Activated naive CD8-positive, alpha-beta T cell treated with anti-CD3 and anti-CD28 coated beads for 36 hours (primary cell): ENCODE measurements at places on chromosomes 2 and 18. TPM values are rescaled to one million over a fixed set of nuclear protein-coding genes. Genes with fewer than 3 reads are reported as not detected.

DNA sequence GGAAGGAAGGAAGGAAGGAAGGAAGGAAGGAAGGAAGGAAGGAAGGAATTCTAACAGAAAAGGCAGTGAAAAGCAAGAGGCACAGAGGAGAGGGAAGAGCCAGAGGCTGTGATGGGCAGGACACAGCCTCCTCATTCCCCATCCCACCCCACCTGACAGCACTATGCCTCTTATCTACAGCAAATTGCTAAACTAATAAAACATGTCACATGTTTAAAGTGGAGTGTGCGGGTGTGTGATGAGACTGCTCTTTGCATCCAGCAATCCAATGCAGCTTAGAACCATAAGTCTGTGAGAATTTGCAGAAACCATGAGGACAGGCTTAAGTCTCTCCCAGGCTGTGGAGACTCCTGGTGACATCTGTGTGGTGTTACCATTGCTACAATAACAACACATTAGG, 108.4 kb upstream of the ALK start:
- no peaks in the 10 kb centered on the region for H3K4me1 ChIP-seq
- H3K27me3 ChIP-seq: peaks cover 16% of the 10 kb centered on the region
- no peak overlapping the region for H3K27ac ChIP-seq
- no peak overlapping the region for H3K4me3 ChIP-seq
- DNase-seq: no peak
- no peaks in the 10 kb centered on the region for H3K36me3 ChIP-seq

- H3K4me3 ChIP-seq: no peak overlapping the region
- H3K4me1 ChIP-seq: peaks cover 82% of the 10 kb centered on the region
- no peaks in the 10 kb centered on the region for H3K27me3 ChIP-seq
- DNase-seq: no peak
- peaks cover 72% of the 10 kb centered on the region for H3K36me3 ChIP-seq
- peak overlapping the region; percentile 64 for H3K27ac ChIP-seq
Measured at GRCh38 chr2:25306777-25307368, 34.9 kb downstream of the DNMT3A start.

GRCh38 chr18:62285281-62285680, 39.8 kb upstream of the TNFRSF11A start:
- H3K4me3 ChIP-seq: no peak overlapping the region
- H3K4me1 ChIP-seq: peaks cover 41% of the 10 kb centered on the region
- peak overlapping the region; percentile 1 for H3K27ac ChIP-seq
- H3K36me3 ChIP-seq: peaks cover 38% of the 10 kb centered on the region

DNA sequence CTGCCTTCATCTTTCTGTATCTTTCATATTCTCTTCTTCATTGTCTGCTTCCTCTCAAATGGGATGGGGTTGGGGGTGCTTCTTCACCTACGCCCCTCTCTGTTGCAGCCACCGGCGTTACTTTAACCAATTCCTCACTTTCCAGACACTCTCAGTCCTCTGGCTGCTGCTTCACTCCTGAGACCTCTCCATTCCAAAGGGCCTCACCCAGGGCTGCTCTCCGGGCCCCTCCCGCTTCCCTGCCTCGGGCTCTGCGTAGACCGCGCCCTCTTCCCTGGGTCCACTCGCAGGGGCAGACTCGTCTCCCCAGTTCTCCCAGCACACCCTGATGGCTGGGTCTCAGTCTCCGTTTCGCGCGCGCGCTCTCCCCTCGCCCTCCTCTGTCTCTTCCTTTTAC, 926 bp downstream of the SERPINB8 start:
- peaks cover 36% of the 10 kb centered on the region for H3K4me1 ChIP-seq
- H3K36me3 ChIP-seq: peaks cover 9% of the 10 kb centered on the region
- peak overlapping the region; percentile 95 for H3K27ac ChIP-seq
- peak overlapping the region; percentile 88 for H3K4me3 ChIP-seq
- H3K27me3 ChIP-seq: no peaks in the 10 kb centered on the region
- no peak for DNase-seq

The CCDC74B gene
- 0.72 TPM for total RNA-seq

The UGT1A7 gene
- not detected for total RNA-seq

GRCh38 chr2:240571314-240571973, 3.2 kb downstream of the RNPEPL1 start:
- H3K36me3 ChIP-seq: no peaks in the 10 kb centered on the region
- no peak overlapping the region for H3K4me3 ChIP-seq
- H3K27me3 ChIP-seq: no peaks in the 10 kb centered on the region
- DNase-seq: no peak
- H3K4me1 ChIP-seq: peaks cover 26% of the 10 kb centered on the region
- peak overlapping the region; percentile 13 for H3K27ac ChIP-seq

The MAB21L4 gene
- not detected for total RNA-seq

The NYAP2 gene
- not detected for total RNA-seq

The LIMS4 gene
- total RNA-seq: 0.48 TPM
